ENCODE measurements at places on chromosomes 2 and 18. TPM values are rescaled to one million over a fixed set of nuclear protein-coding genes. Genes with fewer than 3 reads are reported as not detected.

DNA sequence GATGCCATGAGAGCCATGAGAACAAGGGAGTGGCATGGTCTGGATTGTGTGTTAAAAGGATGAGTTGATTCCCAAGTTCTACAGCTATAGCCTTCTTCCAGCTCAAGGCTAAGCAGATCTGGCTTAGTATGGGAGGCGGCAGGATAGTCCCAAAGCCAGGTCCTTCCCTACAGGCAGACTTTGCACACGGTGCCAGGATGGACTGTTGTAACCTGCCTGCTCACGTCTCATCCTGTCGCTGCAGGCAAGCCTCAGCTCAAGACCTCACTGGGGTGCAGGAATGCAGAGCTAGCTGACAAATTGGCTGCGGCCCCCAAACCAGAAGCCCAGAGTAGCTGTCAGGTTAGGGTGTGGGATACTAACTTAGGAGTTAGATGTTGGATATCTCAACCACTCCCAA lies 28.8 kb upstream of the IGFBP5 start:
- peak; percentile 47 for DNase-seq

The CFAP65 gene
- not detected for total RNA-seq

DNA sequence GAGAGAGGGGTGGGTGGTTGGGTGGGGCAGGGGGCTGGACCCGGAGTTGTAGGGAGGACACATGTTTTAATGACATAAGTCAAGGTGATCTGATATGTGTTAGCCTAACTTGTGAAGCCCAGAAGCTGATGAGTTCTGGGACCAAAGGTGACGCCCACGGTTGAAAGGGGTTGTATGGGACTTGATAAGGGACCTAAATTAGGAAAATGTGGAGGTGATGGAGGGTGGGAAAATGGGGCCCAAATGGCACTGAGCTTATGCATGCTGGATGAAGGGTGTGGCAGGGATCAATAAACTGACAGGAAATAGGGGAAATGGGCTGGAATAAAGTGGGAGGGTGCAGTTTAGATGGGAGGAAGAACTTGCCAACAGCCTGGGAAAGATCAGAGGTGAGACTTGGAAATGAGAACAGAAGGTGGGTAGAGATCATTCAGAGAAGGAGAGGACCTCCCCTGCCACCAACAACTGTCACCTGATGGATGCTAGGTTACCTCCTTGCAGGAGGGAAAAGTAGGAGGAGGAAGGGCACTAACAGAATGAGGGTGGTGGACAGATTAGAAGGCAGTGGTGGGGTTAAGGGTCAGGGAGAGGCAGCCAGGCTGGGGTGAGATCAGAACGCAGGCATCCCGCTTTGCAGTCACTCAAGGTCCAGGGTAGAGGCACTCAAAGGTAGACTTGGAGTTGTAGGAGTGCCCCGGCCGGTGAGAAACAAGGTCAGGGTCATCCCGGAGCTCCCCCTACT lies 15.3 kb downstream of the WNT10A start:
- DNase-seq = no peak

The UBE2E3 gene
- total RNA-seq = 60.4 TPM

DNA sequence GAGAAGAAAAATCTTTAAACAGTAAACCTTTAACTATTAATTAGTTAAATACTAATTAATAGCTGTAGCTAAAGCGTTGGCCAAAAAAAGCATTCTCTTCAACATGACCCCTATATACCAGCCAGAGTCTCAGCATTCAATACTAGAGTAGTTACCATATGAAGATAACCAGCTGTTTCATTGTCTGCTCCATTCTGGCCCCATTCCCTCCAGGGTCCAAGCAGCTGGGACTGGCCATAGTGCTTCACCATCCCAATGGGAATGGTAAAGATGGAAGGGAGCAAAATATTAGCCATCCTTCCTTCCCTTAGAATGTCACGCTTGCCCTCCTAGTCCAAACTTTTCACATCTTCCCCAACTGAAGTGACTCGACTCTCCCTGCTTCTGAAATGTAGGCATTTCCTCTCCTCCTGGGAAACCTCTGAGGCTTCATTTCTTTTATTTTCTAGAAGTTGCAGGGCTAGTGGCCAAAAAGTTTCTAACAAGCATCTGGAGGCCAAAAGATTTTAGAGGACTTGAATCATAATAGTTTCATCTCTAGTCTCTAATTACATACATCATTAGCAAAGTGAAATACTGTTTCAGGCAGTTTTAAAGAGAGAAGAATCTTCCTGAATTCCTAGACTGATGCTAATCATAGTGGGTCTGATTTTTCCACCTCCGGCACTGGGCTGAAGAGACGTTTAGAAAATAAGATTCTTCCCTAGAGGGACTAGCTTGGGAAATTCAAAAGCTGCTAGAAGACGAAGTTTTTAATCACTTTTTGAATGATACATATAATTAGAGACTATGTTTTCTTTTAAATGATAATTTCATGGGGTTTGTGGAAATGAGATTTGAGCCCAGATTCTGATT lies 52.7 kb downstream of the CCDC68 start:
- no peak for DNase-seq

The GALR1 gene
- total RNA-seq = 0.03 TPM

The THSD7B gene
- 1.4 TPM for total RNA-seq

The ASAP2 gene
- 22.9 TPM for total RNA-seq

GRCh38 chr2:1974397-1974796 lies 230.1 kb upstream of the PXDN start:
- no peak for DNase-seq

The HRH4 gene
- 0.39 TPM for total RNA-seq

The KLHL30 gene
- total RNA-seq = 4.4 TPM

- no peak for DNase-seq
Measured at GRCh38 chr2:19416784-19417684, 58.6 kb upstream of the OSR1 start.

All from mesenteric fat pad (tissue), 1 donor.